Inflammatory macrophage (primary cell): ENCODE measurements at places on chromosomes 7 and 10.

GRCh38 chr7:112021379-112022044, 184.7 kb downstream of the DOCK4 start:
- no peak for DNase-seq

DNA sequence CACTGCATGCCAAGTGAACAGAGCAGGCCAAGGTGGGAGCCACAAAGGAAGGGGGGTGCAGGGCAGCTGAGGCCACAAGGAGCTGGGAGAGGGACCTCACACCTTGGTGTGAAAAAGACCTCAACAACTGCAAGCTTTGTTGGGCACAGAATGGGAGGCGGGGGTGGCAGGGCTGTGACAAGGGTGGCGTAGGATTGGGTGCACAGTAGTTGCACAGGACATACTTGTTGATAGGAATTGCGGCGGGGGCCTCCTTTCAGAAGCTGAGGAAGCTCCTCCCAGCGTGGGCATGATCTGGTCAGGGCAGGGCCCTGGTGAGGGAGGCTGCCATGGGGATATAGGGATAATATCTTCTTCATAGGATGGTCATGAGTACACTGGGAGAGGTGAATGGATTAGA, 25.8 kb downstream of the POLL start:
- no peak for DNase-seq

DNA sequence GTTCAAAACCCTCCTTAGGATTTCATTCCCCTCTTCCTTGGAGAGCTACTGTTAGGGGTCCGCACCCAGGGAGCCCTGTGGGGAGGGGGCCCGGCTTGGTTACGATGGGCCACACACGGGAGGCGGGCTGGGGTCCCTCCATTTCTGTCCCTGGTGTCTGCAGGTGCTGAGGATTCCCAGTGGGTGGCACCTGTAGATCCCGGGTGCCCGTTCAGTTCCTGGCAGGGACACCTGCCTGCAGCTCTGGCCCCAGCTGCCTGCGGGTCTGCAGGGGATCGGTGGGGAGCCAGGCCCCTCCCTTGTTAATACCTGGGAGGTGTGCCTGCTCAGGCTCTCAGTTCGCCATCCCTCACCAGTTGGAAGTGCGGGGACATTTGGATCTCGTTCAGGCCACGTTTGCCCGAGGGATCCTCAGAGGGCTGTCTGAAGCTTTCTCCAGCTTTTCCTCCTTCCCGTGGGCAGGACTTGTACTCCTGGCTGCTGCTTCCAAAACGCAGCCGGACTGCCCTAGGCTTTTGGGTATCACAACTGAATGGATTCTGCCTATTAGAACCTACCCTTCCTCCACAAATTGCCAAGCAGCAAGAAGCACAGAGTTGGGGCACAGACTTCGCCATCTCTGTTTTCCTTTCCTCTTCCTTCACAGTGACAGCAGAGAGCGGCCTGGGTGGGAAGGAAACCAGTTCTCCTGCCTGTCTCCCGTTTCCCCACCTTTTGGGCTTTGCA, 22.3 kb upstream of the IL15RA start:
- DNase-seq: no peak

- DNase-seq: peak; percentile 56
These were observed 75.7 kb upstream of the EFCAB10 start for GRCh38 chr7:105656922-105657521.

GRCh38 chr10:131729938-131730660, 170.7 kb upstream of the PPP2R2D start:
- DNase-seq: no peak

DNA sequence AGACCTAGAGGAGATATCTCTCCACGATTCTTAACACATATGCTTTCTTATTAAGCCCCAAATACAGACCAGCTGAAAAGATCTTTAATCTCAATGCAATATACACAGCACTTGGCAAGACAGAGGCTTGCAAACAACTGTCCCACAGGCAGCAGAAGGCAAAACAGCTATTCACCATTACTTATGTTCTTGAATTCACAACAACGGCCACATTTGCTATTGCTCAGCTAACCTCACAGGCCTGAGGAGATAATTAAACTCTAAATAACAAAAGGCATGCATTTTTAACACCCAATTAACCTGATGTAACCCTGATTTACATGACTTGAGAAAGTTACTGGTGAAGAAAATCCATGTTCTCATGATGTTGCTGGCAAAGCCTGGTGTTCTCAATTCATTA, 216.4 kb downstream of the CRPPA start:
- DNase-seq: no peak

DNA sequence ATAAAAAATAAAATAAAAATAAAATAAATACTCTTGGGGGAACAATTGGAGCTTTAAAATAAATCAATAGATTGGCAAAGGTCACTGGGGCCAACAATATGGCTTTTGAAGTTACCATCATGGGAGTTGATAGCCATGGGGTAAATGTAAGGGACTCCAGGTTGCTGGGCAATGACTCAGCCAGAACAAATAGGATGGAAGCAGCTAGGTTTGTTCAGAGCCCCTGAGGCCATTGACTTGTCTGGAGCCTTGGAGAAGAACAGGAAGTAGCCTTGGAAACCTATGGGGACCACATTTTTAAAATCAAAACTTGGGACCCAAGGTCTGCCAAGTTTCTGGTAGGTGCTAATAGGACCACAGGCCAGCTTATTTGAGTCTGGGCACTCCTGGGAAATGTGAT, 20.2 kb upstream of the FRA10AC1 start:
- no peak for DNase-seq

DNA sequence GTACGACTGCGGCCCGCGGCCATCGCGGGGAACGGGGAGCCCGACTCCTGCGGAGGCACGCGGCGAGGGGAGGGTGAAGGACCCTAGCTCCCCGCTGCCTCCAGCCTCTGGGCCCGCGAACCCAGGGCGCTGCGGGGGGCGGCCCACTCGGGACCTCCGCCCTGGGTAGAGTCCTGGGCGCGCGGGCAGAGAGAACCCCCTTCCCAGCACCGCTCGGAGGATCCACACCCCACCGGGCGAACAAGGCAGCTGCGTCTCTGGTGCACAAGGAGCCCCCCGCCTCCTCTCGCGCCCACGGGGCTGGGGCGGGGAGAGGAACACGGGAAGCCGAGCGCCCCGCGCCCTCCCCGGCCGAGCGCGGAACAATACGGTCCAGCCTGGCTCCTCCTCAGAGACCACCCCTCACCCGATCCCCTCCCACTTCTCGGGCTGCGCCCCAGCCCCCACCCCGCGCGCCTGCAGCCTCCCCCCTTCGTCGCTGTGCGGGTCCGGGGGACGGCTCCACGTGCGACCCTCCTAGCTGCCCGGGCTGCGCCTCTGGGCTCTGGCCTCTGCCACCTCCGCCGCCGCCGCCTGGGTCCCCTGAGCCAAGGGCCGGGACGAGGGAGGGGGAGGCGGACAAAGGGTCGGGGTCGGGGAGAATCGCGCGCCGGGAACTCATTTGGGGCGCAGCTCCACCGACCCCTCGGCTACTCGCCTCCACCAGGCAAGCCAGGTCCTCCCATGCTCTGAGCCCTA, at the start of gene WDR86:
WDR86 (minus strand) TSS at position 372 of the 738 bp plus-strand sequence. CDS start 449 bp downstream, outside the sequence.
- no peak for DNase-seq

DNA sequence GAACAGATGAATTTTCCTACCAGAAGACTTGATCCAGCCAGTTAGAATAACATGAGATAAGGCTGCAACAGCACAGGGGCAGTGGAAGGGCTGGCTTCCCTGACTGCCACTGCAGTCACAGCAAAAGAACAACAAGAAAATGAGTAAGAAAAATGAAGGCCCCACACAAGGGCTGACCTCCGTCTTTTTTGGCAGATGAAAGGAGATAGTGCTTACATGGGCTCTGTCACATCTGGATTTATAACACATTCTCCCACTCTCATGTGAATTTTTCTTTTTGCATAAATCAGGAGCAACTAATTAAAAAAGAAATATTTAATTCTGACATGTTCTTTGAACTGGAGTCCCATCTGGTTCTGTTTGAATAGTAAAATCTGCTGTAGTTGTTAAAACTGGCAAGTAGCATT, 99.6 kb downstream of the NRP1 start:
- DNase-seq: no peak

DNA sequence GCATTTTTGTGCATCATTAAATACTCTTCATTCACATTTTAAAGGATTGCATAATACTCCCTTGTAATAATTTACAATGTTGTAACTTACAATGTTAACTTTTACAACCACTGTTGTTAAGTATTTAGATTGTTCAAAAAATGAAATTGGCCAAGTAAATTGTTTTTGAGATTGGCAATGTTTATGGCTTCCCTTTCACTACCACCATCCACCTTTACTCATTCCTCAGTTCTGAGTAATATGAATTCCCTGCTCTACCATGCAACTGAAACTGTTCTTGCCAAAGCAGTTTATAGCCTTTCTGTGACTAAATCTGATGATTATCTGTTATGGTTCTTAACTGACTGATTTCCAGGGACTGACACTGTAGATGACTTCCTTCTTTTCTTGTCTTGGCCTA, 80.5 kb upstream of the TMEM106B start:
- DNase-seq: no peak

- DNase-seq: no peak
These were observed 270.6 kb downstream of the AUTS2 start for GRCh38 chr7:69868921-69869320.

DNA sequence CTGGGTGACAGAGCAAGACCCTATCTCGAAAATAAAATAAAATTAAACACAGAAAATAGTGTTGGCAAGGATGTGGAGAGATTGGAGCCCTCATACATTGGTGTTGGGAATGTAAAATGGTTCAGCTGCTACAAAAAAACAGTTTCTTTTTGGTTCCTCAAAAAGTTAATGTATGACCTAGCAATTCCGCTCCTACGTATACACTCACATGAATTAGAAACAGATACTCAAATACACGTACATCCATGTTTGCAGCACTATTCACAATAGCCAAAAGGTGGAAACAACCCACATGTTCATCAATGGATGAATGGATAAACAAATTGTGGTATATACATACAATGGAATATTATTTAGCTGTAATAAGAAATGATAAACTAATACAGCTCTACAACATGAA, 28.4 kb upstream of the CHCHD3 start:
- DNase-seq: no peak

DNA sequence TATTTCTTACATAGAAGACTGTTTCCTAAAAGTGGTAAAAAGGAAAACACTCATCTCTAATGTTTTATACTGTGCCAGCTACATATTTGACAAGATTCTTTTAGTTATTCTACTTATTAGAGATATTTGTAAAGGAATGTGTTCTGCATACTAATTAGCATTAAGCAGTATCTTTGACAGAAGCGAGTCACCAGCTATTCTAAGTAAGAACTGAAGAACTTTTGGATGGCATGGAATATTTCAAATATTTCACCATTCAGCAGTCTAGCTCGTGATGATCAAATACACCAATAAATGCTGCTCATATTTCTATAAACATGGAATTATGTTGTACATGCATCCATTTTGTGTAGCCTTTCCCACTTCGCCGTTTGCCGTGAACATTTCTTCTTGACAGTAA, 241.6 kb upstream of the TCF7L2 start:
- DNase-seq: no peak

GRCh38 chr7:22723637-22724036, 3.4 kb upstream of the IL6 start:
- DNase-seq: peak; percentile 51

- DNase-seq: peak; percentile 38
These were observed 32.8 kb downstream of the ARL4A start for GRCh38 chr7:12719981-12720865.

GRCh38 chr10:98265403-98266378, 2.3 kb downstream of the LOXL4 start:
- DNase-seq: no peak

- DNase-seq: no peak
These were observed 136.6 kb downstream of the ARID5B start for GRCh38 chr10:62037890-62038608.

GRCh38 chr10:95314192-95314918, 23.6 kb upstream of the PDLIM1 start:
- DNase-seq: no peak

DNA sequence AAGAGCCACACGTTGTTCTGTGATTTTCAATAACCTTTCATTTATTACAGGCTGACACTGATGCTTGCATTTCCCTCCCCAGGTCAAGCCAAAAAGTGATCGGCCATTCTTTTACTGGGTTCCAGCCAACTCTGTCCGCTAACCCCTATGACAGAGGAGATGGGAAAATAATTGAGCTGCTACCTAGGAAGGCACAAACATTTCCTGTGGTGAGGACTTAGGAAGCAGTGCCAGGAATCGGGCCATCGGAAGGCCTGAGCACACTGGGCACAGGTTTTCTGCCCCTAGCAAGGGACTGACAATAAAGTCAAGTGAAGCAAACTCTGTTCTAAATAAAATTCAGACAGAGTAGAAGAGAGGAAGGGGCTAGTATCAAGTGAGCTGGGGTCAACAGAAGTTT, 313.0 kb upstream of the AOAH start:
- DNase-seq: no peak

DNA sequence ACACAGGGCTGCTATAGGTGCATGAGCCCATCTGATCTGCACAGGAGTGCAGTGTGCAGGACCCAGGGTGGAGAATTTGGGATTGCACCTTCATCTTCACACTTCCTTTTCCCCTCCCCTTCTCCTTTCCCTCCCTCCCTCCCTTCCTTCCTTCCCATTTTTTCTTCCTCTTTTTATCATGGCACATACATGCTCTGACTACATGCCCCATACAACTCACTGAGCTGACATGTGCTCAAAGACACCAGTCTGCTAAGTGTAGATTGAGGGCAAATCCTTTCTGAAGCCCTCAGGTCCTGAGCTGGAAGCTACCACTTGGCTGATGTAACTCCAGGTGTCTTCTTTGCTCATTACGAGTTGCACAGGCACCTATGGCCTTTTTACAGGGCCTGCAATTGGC, 365.3 kb upstream of the ZNF32 start:
- DNase-seq: no peak

DNA sequence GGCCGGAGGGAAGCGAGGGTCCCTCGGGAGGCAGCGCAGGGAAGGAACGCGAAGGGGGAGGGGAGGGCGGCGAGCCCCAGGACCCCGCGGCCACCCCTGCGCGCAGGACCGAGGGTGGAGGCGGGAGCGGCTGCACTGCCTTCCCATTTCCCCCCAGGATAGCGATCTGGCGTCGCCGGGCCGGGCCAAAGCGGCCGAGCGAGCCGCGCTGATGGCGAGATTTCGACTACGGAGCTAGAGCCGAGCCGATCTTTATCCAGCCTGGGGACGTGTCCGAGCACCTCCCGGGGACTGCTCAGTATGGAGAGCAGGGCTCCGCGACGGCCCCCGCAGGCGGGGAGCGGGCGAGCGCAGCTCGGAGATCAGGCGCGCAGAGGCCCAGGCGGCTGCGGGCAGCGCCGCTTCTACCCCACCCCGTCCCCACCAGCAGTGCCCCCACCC, 590 bp upstream of the CRTAC1 start:
- no peak for DNase-seq

GRCh38 chr10:79089632-79090031, 20.9 kb downstream of the ZMIZ1 start:
- no peak for DNase-seq

DNA sequence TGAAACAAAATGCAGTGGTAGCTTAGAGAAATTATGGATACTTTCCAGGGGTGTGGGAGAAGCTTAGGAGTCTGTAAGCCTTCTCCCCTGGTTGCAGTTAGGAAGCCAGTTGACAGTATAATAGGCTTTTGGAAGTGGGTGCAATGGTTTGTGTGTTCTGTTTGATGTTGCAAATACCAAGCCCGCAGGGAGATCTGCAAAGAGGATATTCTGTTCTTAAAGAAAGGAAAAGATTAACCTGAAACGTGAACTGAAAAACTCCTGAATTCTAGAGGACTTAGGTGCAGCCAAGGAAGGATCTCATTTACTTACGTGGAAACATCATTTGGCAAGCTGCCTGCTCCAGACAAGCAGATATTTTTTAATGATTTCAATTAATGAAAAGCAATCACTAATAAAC, 496.6 kb downstream of the AUTS2 start:
- no peak for DNase-seq
